ENCODE measurements at places on chromosomes 12 and 14.
A peak's percentile ranks its signal among the peaks of the same experiment; 100 is the strongest.

DNA sequence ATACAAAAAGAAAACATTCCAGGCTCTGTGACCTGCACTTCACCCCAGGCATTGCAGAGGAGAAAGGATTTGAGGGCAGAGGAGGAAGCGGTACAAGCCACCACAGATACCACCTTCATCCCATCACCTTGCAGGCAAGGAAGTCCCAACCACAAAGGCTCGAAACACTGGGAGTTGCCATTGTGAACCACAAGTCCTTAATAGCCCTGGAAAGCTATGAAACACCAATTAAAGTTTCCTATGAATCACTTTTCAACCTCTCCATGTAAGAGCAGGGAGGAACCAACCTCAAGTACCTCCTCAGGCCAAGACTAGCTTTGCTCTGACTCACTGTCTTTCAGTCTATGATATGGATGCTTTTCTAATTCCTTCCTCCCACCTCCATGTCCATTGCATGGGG is 27.0 kb downstream of the MAP3K9 start:
- peak; percentile 33 for DNase-seq

GRCh38 chr12:7004287-7004803 is 13.9 kb downstream of the LPCAT3 start:
- no peak for DNase-seq

DNA sequence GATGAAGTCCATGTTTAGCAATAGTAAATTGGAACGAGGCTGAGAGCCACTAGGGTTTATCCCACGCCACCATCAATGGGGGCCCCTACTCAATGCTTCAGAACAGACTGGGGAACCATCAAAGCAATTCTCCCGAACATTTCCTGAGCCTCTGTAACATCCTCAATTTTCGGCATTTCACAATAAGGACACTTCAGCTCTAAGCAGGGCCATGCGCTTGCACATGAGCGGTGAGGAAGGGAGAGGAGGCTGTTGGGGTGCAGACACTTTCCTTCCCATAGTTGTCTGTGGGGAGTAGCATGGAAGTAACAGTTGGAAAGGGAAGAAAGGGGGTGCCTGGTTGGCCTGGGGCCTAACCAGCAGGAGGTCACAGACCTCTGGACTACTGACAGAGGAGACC is 129.9 kb upstream of the PRMT8 start:
- DNase-seq, result no peak

GRCh38 chr12:34219046-34219770 is 196.9 kb downstream of the ALG10 start:
- peak; percentile 25 for DNase-seq

DNA sequence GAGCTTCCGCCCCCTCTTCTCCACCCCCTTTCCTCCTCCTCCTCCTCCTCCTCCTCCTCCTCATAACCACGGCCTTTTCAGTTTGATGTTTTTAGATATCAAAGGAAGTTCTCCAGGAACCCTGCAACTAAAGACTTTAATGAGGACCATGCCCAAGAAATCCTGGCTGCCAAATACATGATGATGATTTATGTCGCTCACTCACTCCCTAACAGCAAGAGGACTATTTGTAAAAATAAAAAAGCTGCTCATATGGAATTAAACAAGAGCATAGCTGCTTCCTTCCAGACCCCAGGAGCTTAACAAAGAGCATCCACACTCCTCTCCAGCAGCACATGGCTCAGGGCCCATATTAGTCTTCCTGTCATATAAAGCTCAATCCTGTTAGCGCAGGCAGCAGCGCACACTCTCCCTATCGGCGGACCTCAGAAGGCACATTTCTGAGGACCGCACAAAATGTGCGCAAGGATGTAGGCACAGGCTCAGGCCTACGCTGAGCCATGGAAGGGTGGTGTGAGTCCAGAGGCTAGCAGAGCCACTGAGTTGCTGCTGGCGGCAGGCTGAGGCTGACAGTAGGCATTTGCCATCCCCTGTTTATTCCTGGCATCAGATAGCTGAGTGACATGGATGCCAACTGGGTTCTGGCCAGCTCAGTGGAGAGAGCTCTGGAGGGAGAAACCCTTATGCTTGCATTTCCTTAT is 232.8 kb downstream of the MSRB3 start:
- DNase-seq, result no peak

- no peak for DNase-seq
These were observed 364.9 kb upstream of the FLRT2 start for GRCh38 chr14:85165094-85165493.

GRCh38 chr12:68760806-68761441 is 14.9 kb downstream of the SLC35E3 start:
- DNase-seq, result no peak

DNA sequence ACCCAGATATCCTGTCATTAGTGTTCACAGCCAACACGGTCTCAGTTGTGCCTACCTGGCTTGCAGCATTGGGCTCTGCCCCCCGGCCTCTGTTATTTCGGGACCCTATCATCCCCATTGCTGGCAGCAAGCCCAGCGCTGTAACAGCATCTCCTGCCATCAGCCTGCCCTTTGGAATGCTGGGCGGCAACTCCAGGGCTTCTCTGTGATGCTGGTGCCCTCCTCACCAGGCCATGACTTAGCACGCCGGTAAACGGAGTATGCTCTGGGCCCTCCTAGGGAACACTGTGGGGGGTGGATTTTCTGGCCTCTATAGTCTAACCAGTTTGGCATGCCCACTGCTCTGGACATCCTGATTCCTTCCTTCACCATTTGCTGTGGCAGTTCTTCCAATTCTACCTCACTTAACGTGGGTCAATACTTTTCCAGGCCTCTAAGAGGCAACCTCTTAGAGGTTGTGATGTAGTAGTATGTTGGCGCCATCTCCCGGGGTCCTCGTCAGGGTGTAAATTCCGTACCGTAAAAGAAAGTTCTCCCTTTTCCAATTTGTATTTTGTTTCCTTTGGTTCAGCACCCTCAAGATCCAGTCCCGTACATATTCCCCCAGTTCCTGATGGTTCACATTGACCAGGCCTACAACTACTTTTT is 80.0 kb downstream of the SINHCAF start:
- DNase-seq, result no peak

- DNase-seq, result peak; percentile 66
These were observed 13.8 kb downstream of the PRPF40B start for GRCh38 chr12:49636979-49637755.

DNA sequence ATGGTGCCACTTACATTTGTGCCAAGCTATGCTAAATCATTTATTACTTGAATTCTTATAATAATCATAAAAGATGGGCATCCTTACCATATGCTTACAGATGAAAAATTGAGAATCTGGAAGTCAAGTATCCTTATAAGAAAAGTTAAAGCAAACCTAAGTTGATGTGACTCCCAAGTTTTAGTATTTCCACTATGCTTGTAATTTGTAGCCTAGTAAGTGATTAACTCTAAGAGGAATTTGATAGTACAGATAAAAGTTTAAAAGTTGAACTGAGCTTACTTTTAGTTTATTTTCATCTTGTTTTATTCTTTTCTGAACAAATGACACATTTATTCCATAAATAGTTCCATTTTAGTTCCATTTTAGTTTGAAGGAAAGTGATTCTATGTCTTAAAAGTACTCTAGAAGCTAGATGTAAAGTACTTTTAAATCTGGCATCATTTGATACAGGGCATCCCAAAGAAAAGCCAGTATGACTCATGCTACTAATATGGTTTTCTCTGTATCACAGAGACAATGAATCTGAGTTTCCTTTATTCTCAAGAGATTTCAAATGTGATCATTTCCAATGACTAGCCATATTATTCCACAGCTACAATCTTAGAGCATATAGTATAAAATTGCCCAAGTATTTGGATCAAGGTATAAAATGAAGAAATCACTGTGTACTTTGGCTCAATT is 596.0 kb downstream of the SLC16A7 start:
- no peak for DNase-seq
